ENCODE measurements at places on chromosomes 11 and 22.
A peak's percentile ranks its signal among the peaks of the same experiment; 100 is the strongest.

- DNase-seq: peak; percentile 41
These were observed 50.5 kb downstream of the RBX1 start for GRCh38 chr22:41001722-41002122.

DNA sequence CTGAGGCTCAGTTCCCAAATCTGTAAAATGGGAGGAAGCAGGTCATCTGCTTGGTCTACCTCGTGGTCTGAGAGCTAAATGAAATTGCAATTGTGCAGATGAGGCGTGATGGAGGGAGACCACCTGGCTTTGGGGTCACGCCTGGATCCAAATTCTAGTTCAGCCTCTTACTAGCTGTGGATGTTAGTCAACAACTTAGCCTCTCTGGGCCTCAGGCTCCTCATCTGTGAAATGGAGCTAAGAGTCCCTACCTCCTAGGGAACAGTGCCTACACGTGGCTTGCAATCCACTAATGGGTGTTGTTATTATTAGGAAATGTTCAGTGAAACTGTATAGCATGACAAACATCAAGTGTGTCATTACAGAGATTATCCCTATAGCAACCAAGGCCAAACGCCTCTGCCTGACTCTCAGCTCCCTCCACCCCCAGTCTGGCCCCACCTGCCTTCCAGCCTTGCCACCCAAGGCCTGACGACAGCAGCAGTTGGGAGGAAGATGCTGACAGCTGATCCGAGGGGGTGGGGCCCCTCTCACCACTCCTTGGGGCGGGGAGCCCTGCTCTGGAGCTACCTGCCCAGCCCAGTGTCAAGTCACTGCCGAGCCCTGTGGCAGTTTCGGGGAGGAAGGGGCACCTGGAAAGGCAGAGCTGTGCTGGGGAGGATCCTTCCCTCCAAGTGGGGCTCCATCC, 1.7 kb upstream of the RHOD start:
- DNase-seq: peak; percentile 94

DNA sequence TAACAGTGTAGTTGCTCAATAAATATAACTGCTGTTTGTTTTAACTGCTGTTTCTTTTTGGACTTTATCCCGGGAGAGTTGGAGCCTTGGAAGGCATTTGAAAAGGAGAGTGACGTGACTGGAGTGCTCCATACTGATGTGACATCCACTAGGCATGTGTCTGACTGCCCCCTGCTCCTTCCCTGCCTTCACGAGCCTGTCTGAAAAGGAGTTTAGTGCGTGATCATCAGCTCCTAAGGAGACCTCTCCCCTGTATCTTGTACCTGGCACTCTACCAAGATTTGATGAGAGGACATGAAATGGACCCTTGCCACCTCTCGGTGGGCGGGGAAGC, 22.9 kb downstream of the ZBTB16 start:
- DNase-seq: peak; percentile 39

- DNase-seq: peak; percentile 44
These were observed 251.2 kb downstream of the ETS1 start for GRCh38 chr11:128336203-128336602.

DNA sequence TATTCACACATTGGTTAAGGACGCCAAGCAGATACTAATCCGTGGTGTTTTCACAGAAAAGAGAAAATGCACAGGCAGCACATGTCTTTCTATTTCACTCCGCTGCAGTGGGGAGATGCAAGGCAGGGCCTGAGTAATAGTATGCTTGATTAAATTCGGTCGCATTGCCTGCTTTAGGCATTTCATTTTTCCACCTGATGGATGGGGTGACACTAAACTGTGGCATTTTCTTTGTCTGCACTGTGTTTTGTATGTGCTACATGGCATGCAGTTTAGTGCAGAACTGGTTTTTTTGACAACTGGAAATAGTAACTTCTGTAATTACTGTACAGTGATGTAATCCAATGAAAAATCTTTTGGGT, 94.9 kb downstream of the SLC17A6 start:
- no peak for DNase-seq

- no peak for DNase-seq
These were observed 1.4 kb downstream of the MUS81 start for GRCh38 chr11:65861533-65862183.

DNA sequence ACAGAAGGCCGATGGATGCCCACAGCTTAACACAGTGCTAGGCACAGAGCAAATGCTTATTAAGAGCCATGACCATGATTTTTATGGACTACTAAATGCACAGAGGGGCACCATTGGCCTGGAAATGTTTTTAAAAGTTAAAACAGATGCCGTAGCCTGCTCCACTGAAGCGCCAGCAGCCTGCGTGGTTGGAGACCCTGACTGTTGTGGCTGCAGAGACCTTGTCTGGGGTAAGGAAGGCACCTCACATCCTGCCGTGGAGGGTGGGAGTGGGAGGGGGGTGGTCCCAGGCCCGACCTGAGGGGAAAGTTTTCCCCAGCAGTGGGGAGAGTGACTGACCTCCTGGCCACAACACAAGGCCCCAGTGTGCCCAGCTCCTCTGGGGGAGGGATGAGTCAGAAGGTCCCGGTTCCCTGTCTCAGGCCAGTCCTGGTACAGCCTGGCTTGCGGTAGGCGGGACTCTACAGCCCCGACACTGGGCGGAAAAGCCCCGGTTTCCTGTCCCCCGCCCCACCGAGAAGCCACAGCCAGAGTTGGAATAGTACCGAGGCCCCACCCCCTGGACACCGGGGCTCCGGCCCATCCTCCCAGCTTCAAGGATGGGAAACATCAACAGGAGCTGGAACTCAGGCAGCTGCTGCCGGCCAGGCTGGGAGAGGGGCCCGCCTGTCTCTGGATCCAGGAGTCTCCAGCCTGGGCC, 7.0 kb downstream of the CHST1 start:
- DNase-seq: peak; percentile 10

- no peak for DNase-seq
These were observed 218.8 kb upstream of the B3GAT1 start for GRCh38 chr11:134630861-134631260.

DNA sequence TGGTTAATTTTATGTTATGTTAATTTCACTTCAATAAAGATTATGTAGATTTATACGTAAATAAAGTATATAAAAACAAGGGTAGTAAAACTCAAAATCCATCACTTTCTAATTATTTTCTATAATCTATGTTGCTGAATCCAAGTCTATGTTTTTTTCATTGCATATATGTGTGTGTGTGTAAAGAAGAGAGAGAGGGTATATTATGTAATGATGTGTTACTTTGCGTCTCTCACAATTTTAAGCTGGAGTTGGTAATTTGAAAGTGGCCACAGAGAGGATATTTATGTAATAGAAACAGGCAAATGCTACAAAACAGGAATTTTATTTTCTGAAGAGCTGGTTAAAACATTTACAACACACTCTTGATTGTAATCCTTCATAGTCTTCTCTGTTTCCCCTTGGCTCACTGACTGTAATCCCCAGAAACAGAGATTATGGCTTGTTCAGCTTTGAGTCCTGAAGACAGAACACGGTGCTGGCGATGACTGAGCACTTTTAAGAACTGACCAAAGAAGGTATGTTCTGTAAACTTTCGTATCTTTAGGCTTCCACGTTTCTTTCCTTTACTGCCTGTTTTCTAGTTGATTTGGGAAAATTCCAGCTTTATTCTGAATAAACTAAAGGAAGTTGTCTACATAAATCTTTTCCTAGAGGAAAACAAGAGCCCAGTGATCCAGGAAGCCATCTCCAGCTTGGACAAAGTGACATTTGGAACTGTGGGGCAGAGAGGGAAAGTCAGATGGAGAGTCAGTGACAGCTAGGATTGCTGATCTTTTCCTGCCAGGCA, 43.6 kb downstream of the OR2AG2 start:
- no peak for DNase-seq

DNA sequence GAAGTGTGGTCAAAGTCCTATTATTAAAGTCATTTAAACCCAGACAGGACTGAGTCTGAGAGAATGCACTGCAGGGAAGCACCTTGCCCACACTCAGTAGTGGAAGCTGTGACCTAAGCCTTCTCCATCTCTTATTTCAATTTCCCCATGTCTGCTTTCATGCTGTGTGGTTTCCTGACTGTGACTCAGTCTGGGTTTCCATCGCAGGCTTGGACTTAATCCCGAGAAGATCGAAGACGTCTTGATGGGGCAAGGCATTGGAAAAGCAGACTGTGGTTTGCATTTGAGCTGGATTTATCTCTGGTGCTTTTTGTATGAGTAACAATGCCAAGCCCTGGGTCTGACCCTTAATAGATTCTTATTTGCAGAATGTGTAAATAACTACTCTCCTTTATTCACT, 238.9 kb downstream of the NTM start:
- no peak for DNase-seq

- DNase-seq: no peak
These were observed 640.2 kb downstream of the LRRC4C start for GRCh38 chr11:40819230-40819629.

DNA sequence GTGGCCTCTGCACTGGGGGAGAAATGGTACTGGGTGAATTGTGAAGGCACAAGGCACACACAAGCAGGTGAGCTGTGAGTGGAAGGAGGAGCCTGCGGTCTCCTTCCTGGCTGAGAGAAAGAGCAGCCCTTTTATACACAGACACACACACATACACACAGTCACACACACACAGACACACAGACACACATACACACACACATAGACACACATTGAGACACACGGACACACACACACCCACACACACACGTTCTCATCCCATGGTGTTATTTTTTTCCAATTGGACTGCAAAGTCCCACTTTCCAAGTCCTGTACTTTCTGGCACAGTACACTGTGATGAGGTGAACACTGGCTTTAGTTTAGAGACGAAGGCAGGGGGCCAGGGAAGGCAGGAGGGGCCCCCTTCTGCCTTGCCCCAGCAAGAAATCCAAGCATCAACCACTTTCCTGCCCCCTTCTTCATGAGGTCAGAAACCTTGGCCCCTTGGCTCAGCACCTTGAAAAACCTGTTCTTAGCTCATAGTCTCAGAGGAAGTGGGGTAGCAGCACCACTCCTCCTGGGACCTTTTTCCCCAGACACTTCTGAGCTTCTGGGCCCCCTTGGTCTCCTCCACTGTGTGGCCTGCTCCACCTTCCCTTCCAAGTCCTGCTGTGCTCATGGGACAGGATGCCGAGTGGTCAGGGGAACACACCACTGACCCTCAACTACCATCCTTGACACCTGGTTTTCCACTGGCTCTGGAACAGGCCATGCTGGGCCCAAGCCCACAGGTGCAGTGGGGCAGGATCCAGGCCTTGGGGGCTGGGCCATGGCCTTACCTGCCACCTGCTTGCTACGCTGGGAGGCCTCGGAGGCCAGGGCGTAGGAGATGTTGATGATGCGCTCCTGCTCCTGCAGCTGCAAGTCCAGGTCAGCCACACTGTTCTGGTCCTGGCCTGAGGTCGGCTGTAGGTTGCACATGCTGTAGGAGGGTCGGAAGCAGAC, 43.8 kb downstream of the C11orf58 start:
- DNase-seq: no peak

GRCh38 chr22:21074102-21074715, 28.5 kb downstream of the LRRC74B start:
- no peak for DNase-seq

DNA sequence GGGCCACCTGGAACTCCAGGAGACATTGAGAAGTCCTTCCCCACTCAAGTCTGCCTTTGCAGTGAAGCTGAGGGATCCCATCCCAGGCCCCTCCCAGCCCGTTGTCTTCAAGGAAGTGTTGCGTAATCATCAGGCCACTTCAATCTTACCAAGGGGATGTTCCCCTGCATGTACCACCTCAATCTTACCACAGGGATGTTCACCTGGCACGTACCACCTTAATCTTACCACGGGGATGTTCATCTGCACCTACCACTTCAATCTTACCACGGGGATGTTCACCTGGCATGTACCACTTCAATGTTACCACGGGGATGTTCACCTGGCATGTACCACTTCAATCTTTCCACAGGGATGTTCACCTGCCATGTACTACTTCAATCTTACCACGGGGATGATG, 108.0 kb upstream of the SYN3 start:
- no peak for DNase-seq

DNA sequence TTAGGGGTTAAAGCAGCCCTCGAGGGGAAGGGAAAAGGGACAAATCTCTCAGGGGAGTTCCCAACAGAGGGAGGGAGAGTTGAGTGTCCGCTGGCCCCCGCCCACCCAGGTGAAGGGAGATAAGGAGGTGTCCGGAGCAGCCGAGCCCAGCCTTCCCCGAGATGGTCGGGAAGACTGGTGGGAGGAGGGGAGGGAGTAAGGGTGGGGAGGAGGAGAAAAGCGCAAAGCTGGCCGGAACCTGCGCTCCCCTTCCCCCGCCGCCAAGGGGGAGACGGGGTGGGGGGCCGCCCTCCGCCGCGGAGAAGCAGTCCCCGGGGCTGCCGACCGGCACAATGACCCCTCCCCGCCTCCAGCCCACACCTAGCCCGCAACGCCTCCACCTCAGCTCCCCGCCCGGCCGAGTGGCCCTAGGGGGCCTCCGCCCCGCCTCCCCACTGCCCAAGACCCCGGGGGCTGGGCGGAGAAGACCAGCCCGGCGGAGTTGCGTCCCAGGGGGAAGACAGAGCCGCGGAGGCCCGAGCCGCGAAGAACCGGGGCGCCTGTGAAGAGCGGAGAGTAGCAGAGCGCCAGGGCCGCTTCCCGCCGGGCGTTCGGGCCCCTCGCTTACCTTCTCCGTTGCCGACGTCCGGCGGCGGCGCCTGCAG, 479 bp downstream of the RSF1 start:
- peak; percentile 9 for DNase-seq

- no peak for DNase-seq
These were observed 16.9 kb upstream of the ARHGAP42 start for GRCh38 chr11:100670140-100670539.
